ENCODE measurements at places on chromosomes 2 and 18.

- DNase-seq: no peak
Measured at GRCh38 chr2:18154812-18155211, 276.3 kb downstream of the KCNS3 start.

GRCh38 chr2:38634684-38635083 is 31.2 kb upstream of the GALM start:
- peak; percentile 76 for DNase-seq

- no peak for DNase-seq
Measured at GRCh38 chr18:6878556-6879297, 149.2 kb downstream of the ARHGAP28 start.

DNA sequence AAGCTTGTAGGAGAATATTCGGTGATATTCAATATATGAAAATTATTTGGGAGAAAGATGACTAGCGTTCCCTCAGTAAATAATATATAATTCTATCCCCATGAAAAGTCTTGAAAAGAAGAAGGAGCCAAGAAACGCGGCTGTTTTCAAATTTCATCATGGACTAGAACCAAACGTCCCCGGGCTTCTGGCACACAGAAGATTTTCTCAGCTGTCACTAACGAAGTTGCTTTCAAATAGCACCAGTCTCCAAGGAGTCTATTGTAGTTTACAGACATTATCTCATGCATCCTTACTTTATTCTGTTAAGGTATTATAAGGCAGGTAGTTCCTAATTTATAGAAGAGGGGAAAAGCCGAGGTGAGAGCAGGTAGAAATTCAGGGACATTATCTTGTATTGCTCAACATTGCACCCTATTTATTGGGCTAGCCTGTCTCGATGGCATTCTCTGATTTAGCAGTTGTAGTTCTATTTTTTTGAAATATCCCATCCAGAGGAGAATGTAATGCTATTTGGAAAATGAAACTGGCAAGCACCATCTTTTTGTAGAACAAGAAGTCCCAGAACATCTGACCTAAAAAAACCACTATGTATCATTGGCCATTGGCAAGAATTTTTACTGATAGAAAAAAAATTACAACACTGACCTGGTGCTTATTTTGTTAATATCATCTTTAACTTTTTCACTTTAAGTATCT is 198.1 kb upstream of the RASGRP3 start:
- no peak for DNase-seq

DNA sequence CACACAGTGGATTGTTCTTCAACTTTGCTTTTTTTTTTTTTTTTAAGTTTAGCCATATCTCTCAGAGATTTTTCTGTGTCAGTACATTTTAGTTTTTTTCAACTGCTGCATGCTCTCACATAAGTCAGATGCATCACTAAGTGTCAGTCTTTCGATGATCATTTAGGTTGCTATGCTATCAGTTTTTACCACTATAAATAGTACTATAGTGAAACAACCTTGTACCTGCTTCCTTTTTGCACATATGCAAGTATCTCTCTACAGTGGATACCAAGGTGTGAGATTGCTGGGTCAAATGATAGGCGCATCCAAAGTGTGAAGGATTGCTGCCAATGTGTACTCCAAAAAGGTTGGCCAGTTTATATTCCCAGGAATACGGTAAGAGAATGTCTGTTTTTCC is 33.5 kb upstream of the MAP4K3 start:
- DNase-seq: no peak

DNA sequence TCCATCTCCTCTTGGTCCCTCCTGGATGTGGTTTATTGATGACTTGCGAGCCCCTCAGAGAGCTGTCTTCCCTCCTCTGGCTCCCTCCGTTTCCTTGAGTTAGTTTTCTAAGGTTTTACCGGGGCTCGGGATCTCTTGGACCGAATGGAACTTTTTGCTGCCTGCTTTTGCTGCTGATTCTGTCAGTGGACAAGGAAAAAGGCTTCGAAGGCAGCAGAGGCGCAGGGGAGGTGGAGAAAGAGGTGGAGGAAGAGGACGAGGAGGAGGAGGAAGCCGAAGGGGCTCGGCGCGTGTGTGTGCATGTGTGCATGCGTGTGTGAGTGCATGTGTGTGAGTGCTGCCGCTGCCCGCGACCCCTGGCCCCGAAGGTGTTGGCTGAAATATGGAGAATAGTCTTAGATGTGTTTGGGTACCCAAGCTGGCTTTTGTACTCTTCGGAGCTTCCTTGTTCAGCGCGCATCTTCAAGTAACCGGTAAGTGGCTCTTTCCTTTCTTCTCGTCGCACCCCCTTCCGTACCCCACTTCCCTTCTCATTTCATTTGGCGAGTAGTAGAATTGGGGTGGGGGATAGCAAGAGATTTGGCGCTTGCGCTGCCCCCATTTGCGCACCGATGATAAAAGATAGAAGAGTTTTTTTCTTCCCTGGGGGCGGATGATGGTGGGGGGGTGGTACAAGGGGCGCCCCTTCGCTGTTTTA is 557 bp downstream of the DCC start:
- DNase-seq: no peak

DNA sequence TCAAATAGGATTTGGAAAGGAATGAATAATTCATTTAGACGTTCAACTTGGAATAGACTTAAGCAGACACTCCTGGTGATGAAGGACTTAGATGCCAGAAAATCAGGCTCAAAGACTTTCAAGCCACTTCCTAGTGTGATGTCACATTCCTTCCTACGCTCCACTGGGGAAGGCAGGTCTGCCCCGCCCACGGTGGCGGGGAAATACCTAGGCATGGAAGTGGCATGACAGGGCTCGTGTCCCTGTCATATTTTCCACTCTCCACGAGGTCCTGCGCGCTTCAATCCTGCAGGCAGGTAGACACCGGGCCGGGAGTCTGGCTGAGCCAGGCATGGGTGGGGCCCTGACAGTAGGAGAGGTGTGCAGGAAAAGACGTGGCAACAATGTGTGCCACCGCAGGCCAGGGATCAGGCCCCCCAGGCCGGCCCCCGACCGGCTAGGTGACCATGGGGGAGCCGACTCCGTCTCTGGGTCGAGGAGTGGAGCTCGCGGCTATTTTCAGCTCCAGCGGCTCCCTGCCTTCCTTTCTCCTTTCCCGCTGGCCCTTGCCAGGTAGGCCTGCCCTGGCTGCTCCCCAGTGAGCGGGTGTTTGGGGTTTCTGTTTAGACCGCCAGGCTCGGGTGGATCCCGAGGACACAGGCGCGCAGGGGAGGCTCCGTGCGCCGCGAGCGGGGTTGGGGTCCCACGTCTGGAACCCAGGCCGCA is at the start of gene IL1RL2:
Gene IL1RL2 (plus strand): TSS at position 233 of the 705 bp plus-strand sequence. CDS start 845 bp downstream, outside the sequence.
- no peak for DNase-seq

GRCh38 chr2:73260338-73260984 is 23.8 kb downstream of the FBXO41 start:
- peak; percentile 72 for DNase-seq

GRCh38 chr18:10916865-10917264 is 232.5 kb downstream of the PIEZO2 start:
- DNase-seq: no peak

DNA sequence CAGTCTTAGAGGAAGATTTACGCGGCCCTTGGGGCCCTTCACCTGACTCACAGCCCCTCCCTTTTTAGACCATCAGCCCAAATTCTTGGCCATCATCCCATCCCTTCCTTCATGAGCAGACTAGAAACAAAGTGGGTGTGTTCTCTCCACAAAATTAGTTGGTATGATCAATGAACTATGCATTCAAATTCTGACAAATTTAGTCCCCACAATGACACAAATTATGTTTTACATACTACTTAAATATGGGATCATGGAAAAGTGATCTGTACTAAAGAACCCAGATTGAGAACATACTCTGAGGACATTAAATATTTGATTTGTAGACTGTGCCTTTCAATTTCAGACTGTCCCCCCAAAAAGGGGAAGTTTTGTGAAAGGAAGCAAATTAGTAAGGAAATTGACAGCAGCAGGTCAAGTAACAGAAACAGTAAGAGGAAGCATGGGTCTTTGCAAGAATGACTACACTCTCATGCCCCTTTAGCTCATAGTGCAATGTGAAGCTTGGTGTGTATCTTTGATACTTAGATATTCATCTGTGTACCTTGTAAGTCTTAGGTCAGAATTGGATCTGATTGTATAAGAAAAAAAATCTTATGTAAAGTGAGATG is 2.2 kb upstream of the MAPRE2 start:
- peak; percentile 94 for DNase-seq

GRCh38 chr2:925309-925708 is 25.3 kb upstream of the SNTG2 start:
- DNase-seq: no peak

DNA sequence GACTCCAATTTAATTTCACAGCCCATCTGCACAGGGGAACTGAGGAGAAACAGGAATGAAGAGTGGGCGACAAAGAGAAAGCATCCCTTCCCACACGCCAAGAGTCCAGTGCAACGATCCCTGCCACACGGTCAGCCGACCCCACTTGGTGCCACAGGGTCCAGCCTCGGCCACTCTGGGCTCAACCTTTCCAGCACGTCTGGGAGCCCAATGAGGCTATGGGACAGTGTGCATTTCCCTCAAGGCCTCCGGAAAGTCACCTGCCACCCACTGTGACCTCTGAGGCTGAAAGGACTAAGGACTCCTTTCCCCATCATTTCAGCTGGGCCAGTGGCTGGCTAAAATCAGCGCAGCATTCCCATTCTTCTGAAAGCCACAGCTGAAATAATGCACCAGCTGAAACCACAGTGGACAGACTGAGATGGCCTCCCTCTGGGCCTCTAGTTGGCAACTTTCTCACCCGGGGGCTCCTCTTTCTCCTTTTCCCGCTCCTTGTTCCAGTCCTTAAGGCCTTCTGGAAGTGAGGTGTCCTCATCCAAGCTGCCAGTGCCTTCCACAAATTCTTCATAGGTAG is 21.2 kb downstream of the TUBB6 start:
- no peak for DNase-seq

DNA sequence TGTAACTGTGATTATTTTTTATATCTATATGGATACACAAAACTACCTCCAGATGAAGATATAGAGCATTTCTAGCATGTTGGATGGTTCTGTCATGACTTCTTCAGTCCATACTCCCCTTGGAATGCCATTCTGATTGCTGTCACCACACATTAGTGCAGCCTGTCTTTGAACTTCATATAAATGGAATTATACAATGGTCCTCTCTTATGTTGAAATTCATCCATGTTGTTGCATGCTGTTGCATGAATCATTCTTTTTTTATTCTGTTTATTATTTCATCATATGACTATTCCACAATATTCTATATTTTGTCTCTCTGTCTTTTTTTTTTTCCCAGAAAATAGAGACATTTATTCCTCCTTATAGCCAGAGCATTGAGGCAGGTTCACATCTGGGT is 74.1 kb downstream of the OSBPL6 start:
- DNase-seq: no peak

- no peak for DNase-seq
Measured at GRCh38 chr18:24656050-24656449, 195.6 kb downstream of the HRH4 start.

DNA sequence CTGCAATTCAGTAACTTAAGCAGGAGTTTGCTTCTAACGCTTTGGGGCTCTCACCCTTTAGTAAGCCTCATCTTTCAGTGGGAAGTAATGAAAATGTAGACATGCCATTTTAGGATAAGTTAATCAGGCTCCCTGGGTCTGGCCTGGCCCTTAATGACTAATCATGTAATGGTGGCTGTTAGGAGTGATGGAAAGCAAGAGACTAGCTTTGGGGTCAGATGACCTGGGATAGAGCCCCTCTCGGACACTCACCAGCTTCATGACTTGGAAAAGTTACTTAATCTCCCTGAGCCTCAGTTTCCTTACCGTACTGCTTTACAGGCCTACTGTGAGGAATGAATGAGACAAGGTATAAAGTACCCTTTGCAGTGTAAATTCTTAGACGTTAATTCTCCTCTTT is 194.4 kb downstream of the LPIN1 start:
- no peak for DNase-seq

DNA sequence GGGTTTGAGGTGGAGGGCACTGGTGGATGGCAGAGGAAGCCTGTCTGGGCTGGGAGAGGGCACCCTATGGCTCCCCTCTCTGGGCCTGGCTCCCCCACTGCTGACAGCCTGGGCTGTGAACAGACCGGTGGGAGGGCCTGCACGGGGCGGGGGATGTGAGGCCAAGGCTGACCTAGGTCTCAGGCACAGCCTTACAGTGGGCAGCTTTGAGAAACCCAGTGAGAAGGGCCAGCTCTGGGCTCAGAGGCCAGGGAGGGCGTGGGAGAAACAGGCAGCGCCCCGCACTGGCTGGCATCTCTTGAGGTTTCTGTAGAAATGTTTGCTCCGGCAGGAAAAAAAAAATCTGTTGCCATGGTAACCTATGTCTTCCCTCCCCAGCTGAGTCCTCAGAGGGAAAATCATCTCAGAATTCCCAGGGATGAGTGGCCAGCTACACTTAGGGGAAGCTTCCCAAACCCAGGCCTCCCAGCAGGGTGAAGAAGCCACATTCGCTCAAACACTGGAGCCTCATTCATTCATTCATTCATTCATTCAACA is 71.7 kb upstream of the TAF1B start:
- DNase-seq: no peak

- no peak for DNase-seq
Measured at GRCh38 chr2:224666951-224667553, 49.1 kb downstream of the CCDC195 start.

DNA sequence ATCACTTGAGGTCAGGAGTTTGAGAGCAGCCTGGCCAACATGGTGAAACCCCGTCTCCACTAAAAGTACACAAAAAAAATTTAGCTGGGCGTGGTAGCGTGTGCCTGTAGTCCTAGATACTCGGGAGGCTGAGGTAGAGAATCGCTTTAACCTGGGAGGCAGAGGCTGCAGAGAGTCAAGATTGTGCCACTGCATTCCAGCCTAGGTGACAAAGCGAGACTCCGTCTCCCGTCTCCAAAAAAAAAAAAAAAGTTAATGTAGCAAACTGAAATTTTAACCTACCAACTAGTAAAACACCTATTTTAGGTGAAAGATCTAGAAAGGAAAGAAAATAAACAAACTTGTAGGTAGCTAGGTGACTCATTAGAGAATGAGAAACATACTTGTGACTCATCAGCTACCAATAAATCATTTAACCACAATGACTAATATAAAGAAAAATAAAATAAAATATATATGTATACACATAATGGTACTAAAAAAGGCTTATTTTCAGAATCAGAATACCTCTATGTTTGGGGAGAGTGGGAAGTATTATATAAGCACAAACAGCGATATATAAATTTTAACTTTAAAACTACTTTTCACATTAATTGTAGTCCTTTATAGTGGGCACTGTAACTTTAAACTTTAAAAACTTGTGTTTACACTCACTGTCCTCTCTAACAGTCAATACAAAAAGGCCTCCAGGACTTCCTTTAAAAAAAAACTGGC is 36.6 kb downstream of the DARS1 start:
- no peak for DNase-seq

DNA sequence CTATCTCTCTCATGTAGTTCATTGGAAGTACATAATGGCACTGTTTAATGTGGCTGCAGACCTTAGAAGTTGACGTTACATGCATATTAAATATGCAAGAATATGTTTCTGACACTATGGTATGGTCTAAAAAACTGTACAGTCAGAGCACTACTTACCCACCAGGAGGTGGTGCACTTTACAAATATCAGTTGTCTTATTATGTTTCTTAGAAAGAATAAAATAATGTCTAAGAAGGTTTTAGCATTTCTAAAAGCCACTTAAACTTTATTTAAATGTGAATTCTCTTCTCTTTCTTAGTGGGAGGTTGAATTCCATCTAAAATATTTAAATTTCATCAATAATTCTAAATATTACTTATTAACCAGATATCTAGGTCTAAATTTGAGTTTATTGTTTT is 4.3 kb downstream of the TMEFF2 start:
- DNase-seq: peak; percentile 82

Data from Kasumi-1 (cell line).